LoVo (cell line): ENCODE measurements at places on chromosomes 5 and 9.

DNA sequence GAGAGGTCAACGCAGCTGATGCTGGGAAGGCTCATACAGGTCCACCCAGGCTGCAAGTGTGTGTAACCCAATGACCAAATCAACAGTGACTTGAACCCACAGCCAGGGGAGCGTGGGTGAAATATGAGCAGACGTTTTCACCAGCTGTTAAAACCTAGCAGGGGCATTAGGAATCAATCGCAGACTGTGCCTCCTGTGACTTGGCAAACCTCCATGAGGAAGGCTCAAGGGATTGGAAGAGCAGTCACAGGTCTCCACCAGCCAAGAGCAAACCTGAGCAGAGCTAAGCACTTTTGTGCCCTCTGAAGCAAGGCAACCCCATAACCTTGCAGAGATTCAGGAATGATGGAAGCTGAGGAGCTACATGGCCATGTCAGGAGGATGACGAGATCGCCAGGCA lies 25.5 kb downstream of the INSYN2B start:
- DNase-seq: no peak

DNA sequence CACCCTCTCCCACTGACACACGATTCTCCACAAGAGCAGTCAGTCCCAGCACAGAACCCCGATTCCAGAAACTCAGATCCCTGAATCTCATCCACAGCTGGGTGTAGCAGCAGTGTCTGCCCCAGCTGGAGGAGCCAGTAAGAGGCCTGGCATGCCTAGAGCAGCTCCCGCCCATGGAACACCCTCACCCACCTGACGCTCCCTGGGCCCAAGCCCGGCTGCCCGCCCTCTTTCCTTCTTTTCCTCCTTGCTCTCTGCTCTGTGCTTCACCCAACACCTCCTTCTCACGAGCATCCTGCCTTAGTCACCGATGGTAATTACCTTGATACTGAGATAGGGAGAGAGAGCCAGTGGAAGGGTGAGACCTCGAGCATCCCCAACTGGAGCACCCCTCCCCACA lies 8.7 kb downstream of the PCDH1 start:
- DNase-seq: peak; percentile 60

- DNase-seq: no peak
Observed at GRCh38 chr9:121671612-121672155, 20.2 kb downstream of the DAB2IP start.

DNA sequence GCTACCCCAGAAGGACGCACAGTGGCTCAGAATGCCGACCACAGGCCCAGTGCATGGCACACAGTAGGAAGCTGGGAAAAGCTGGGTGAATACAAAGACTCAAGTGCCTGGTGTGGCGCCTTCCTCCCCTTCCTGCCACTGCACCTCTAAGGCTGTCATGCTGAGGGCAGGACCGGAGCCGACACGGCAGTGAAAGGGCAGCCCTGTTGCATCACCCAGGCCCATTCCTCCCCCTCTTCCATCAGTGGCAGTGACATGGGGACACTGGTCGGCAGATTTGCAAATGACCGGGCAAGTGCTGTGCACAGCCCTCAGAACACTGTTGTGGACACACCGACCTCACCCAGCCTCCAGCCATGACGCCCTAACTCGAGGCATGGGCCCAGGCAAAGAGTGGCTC lies 84.0 kb downstream of the STK10 start:
- no peak for DNase-seq

- no peak for DNase-seq
Observed at GRCh38 chr5:169997798-169998197, 17.5 kb upstream of the INSYN2B start.
